ENCODE measurements at places on chromosomes 3 and 15.
A peak's percentile ranks its signal among the peaks of the same experiment; 100 is the strongest.

- peak; percentile 46 for DNase-seq
These were observed 18.2 kb downstream of the ATP1B3 start for GRCh38 chr3:141894524-141895176.

DNA sequence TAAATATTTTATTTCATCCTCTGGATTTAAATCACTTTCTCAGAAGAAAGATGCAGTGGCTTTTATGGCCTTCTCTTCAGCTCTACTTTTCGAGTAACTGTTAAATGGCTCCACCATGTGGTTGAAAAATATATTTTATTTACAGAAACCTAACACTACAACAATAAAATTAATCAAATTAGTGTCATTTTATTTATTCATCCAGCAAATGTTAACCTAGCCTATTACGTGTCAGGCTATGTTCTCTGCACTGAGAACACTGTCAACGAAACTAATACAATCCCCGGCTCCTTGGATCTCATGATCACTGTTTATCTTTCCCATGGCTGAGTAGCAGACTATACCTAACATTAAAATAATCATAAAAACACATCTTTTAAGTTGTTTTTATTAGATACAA is 148.0 kb upstream of the OSTN start:
- DNase-seq = peak; percentile 19

DNA sequence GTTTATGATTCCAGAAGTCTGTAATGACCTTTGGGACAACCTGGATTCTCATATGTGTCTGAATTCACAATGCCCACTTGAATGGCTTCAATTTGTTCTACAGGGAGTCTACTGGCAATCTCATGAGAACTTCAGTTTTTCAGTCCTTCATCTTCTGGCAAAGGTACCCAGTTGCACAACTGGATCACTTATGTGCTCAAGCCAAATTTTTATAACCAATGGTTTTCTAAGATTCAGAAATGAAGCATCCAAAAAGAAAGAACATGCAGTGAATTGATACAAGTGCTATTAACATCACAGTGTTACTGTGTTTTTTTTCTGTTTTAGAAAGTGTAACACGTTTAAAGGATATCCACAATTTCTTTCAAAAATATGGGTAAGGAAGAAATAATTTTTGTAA is at the start of gene OR5H14:
TSS of gene OR5H14 (plus strand) at position 301 of the 400 bp plus-strand sequence. CDS start 1,907 bp downstream, outside the sequence.
- no peak for DNase-seq

DNA sequence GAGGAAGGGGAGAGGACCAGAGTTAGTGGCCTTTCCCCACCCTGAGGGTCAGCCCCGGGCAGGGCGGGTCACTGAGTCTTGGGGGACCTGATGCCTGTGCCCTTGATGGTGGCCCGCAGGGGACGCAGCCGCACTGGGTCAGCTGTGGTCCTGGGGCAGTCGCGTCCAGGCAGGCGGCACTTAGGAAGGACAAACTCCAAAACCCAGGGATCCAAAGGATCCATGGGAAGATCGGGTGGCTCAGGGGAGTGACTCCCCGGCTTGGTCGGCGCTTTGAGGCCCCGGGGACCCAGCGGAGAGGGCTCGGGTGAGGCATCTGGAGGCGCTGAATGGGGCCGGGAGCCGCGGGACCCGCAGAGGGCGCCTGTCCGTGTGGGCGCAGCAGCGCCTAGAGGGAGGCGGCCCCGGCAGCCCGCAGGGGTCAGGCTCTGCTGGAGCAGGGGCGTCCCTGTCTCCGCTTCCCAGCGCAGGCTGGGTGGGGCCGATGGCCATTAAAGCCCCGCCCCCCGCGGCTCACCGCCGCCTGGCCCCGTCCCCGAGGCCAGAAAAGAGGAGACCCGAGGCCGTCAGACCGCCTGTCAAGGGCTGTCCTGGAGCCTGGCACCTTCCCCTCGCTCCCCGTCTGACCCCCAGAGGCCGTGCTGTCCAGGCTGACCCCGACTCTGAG is 17.5 kb downstream of the CIDEC start:
- no peak for DNase-seq

DNA sequence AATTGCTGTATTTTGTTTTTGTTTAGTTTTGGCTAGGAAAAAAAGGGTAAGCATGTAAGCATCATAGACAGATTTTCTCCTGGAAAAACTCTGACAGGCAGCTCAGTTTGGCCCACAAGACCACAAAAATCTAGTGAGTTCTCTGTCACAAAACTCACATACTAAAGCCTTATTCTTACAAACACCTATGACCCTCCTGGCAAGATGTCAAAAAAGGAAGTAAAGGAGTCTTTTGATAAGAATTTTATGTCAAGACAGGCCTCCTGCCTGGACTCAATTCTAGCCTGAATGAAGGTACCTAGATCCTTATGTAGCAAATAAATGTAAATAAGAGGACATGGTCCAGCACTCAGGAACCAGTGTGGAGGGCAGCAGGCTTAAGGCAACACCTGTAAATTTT is 668.3 kb upstream of the ZNF385D start:
- DNase-seq = no peak

DNA sequence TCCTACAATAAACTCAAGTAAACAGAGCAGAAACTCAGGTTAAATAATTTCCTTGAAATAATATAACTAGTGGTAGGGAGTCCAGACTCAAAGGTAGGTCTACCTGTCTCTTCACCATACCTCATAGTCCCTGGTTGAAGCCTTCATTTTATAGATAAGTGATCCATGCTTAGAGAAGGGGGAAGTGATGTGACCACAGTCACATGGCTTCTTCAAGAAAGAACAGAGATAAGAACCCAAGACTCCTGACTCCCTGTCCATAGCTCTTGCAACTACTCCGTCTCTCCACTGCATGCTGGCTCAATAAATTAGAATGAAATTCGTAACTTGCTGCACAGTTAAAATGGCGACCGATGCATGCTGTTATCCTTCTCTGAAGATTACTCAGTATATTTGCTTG is 11.0 kb upstream of the C15orf61 start:
- no peak for DNase-seq

DNA sequence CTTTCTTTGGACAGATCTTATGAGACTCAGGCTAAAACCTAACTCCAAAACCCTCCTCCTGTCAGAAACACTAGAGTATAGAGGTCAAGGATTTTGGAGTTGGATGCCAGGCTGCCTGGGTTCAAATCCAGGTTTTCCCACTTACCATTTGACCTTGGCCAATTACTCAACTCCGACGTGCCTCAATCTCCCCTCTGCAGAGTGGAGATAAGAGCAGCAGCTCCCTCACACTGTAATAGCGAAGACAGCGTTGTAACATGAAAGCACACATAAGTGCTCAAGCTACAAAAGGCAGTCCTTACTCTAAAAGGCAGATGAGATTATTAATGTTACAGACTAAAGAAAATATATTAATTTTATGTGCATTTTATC is 90.1 kb downstream of the IGF2BP2 start:
- DNase-seq = no peak

DNA sequence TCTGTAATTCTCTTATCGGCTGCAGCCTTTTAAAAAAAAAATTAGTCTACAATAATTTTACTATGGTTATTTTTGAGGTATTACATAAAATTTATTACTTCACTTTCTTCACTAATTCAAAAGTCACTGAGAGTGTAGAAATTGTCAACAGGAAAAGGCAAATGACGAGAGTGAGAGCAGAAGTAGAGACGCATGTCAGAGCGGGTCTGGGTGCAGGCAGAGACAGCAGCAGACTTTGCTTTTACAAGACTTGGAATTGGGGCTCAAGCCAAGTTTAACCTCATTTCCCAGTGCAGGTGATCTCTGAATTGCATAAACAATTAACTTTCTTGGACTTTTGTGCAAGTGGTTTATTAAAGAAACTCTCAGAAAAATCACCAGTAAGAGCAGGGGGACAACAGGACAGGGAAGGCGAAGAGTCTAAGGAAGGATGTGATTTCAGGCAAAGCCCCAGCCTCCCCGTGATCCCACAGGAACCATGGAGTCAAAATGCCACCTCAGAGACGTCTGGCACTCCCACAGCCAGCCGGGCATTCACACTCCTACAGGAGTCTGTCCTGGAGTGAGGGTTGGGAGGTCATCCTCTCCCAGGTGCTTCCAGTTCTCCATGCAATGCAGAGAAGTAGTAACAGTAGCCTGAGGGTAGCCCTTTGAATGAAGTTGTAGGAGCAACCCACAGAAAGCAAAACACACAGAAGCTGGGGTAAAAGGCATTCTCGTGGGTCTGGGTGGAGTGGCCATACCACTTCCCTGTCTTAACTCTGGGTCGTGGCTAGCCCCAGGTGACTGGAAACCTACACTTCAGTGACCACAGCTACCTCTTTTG is 274.0 kb upstream of the TGFBR2 start:
- no peak for DNase-seq

DNA sequence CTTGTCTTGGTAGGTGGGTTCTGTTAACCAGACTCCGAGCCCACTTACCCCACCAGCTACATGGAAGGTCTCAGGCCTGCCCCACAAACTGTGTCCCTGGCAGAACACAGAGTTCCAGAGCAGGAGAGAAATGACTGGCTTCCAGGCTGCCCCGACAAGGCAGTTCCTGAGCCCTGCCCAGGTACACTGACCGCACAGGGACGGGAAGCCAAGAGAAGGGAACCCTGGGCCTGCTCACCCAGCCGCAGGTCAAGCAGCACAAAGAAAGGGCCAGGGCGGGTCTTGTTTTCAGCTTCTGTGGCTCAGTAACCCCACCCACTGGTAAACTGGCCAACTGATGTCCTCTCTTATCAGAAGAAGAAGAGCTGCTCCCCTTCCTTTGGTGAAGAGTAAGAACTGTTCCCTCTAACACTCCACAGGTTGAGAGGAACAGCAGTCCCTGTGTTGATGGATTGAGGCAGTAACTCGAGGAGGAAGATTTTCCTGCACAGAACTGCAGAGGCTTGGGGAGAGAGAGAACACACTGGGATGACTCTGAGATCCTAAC is 68.4 kb downstream of the CRTC3 start:
- no peak for DNase-seq

DNA sequence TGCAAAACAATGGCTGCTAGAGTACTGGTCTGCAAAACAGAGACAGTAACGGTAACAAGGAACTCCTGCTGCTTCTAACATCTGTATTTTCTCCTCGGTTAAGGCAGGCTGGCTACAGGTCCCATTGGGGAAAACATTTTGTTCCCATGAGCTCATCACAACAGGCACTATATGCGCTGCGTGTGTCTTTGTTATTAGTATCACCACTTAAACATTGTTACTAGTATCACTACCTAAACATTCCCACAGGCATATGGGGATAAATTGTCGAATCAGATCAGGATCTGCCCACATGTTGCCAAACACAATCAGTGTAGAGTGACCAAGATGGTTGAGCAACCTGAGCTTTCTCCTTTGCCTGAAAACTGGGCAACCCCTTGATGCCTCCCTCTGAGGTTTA is 77.2 kb downstream of the TOP2B start:
- no peak for DNase-seq

GRCh38 chr3:144866476-144866875 is 894.9 kb downstream of the DIPK2A start:
- DNase-seq = no peak

DNA sequence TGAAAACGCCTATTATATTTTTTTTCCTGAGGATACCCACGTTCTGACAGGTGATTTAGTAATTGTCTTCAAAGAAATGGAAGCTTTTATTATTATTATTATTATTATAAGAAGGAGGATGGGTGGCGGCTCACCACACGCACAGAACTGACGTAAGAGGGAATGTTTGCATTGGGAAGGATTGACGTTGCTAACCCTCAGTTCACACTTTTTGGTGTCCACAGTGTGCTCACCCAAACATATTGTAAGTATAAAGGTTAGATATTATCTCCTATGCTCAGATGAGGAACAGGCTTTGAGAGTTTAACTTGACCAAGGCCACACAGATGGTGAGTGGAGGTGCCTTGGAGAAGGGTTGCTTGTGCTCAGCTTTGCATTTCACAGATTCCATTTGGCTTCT is 533.5 kb upstream of the TBL1XR1 start:
- no peak for DNase-seq

DNA sequence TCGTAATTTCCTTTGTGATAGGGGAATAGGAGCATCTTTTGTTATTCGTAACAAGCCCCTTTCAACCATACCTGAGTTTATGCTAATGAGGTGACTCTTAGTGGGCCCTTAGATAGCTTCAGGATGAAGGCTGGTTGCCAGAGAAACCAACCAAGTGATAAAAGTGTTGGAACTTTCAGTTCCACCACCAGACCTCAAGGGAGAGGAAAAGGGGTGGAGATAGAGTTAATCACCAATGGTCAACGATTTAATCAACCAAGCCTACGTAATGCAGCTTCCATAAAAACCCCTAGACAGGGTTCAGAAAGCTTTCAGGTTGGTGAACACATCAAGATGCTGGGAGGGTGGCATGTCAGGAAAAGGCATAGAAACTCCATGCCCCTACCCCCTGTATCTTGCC is 33.0 kb downstream of the HERC1 start:
- DNase-seq = no peak

GRCh38 chr3:27253831-27254230 is 115.4 kb downstream of the NEK10 start:
- peak; percentile 38 for DNase-seq

GRCh38 chr15:64029633-64030032 is 16.7 kb downstream of the DAPK2 start:
- DNase-seq = no peak
